Activated CD4-positive, alpha-beta T cell treated with anti-CD3 and anti-CD28 coated beads for 36 hours (primary cell): ENCODE measurements at places on chromosomes 12 and 14. TPM values are rescaled to one million over a fixed set of nuclear protein-coding genes. Genes with fewer than 3 reads are reported as not detected.
A peak's percentile ranks its signal among the peaks of the same experiment; 100 is the strongest.

DNA sequence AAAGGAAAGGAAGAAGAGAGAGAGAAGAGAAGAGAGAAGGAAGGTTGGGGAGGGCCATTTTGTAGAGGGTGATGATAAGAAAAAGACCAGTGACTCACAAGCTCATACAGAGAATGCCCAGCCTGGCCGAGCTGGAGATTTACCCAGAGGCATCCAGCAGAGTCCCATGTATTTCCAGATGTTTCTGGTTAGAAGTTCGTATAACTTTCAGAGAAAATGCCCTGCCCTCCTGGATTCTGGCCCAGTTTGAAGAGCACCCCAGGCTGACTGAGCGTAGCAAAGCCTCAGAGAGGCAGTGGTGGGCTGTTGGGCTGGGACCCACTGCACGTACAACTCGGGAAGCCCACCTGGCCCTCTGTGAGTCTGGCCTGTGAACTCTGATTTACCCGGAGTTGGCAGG, 221.8 kb downstream of the SLC41A2 start:
- DNase-seq = no peak
- peak overlapping the region; percentile 49 for H3K27ac ChIP-seq
- H3K36me3 ChIP-seq = no peaks in the 10 kb centered on the region
- peaks cover 67% of the 10 kb centered on the region for H3K4me1 ChIP-seq

DNA sequence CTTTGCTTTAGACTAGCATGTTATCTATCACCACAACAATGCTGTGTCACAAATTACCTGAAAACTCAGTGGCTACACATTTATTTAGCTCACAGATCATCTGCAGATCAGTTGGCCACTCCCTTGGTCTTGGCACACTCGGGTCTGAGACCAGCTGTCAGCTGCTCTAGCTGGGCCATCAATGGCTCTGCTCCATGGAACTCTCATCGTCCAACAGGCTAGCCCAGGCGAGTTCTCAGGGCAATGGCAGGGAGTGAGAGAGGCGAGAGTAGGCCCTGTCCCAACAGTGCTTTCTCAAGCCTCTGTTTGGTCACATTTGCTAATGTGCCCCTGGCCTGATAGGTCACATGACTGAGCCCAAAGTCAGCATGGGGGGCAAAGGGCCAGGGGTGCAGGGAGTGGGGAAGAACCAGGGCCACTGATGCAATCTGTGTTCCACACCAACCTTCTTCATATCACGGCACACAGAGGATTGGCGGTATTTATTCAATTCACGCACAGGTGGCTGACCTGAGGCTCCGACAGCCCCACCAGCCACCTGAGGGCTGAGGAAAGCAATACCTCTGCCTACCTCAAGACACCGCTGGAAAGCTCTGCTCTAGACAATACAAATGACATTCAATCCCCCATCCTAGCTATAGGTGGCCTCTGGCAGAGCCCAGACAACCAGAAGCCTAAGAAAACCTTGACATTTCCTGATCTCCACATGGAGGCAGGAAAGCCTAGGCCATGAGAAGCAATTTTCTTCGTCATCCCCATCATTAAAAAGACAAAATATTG, 82.5 kb downstream of the NT5DC3 start:
- H3K27ac ChIP-seq = no peak overlapping the region
- no peaks in the 10 kb centered on the region for H3K4me1 ChIP-seq
- peaks cover 3% of the 10 kb centered on the region for H3K36me3 ChIP-seq
- no peaks in the 10 kb centered on the region for H3K27me3 ChIP-seq

GRCh38 chr14:33964599-33965317, 13.9 kb upstream of the EGLN3 start:
- H3K4me3 ChIP-seq = no peak overlapping the region
- peaks cover 4% of the 10 kb centered on the region for H3K4me1 ChIP-seq
- H3K27ac ChIP-seq = no peak overlapping the region
- H3K27me3 ChIP-seq = peaks cover 4% of the 10 kb centered on the region
- H3K36me3 ChIP-seq = no peaks in the 10 kb centered on the region
- no peak for DNase-seq

- peaks cover 16% of the 10 kb centered on the region for H3K4me1 ChIP-seq
- H3K27ac ChIP-seq = no peak overlapping the region
- H3K36me3 ChIP-seq = no peaks in the 10 kb centered on the region
- peaks cover 9% of the 10 kb centered on the region for H3K27me3 ChIP-seq
- no peak overlapping the region for H3K4me3 ChIP-seq
These were observed 47.3 kb upstream of the GTF2A1 start for GRCh38 chr14:81268016-81268416.

GRCh38 chr12:122030424-122031035, 8.8 kb downstream of the BCL7A start:
- H3K27ac ChIP-seq = no peak overlapping the region
- H3K36me3 ChIP-seq = no peaks in the 10 kb centered on the region
- H3K27me3 ChIP-seq = no peaks in the 10 kb centered on the region
- H3K4me1 ChIP-seq = peaks cover 7% of the 10 kb centered on the region
- no peak overlapping the region for H3K4me3 ChIP-seq

GRCh38 chr12:6917491-6918231, 3.3 kb downstream of the ENO2 start:
- no peak for DNase-seq
- no peak overlapping the region for H3K27ac ChIP-seq
- H3K4me3 ChIP-seq = no peak overlapping the region
- peaks cover 51% of the 10 kb centered on the region for H3K36me3 ChIP-seq
- H3K4me1 ChIP-seq = peaks cover 37% of the 10 kb centered on the region

DNA sequence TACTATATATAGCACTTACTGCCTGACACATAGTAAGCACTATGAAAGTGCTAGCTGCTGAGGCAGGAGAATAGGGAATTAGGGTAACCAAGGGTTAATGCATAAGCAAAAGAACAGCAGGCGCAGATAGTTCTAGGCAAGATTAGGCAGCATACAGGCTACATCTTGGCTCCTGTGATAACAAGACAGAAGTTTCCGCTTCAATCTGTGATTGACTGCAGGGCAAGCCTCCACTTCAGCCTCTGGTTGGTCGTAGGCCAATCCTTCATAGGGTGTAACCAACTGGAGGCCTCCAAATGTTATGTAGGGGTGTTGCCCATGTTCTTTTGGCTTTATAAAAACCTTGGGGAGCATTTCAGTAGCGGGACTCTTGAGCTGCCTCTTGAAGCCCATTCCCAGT, 46.9 kb downstream of the KLHL28 start:
- H3K27ac ChIP-seq = no peak overlapping the region
- no peaks in the 10 kb centered on the region for H3K4me1 ChIP-seq
- peaks cover 25% of the 10 kb centered on the region for H3K27me3 ChIP-seq
- H3K4me3 ChIP-seq = no peak overlapping the region

DNA sequence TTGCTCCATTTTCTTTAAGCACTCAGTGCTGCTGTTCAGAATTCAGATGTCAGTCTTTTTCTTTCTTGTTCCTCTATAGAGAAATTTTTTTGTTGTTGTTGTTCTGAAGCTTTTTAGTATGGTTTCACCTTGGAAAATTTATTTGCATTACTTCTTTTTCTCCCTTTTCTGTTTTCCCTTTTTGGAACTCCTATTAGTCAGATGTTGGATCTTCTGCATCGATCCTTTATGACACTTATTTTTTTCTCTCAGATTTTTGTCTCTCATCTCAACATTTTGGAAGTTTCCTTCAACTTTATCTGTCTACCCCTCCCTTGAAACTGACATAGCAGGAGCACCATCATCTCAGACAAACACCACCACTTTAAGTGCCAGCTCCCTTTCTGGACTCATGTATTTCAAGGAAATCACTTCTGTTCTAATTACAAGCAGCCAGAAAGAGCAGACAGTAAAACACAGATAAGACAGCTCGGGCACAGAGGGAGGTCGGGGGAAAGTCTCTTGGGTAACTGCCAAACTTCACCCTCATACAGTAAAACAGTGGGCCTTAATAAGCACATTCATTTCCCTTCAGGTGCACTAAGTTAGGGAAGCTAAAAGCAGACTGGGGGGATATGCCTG, 222.7 kb upstream of the PLXNC1 start:
- no peaks in the 10 kb centered on the region for H3K36me3 ChIP-seq
- DNase-seq = no peak
- no peaks in the 10 kb centered on the region for H3K4me1 ChIP-seq

DNA sequence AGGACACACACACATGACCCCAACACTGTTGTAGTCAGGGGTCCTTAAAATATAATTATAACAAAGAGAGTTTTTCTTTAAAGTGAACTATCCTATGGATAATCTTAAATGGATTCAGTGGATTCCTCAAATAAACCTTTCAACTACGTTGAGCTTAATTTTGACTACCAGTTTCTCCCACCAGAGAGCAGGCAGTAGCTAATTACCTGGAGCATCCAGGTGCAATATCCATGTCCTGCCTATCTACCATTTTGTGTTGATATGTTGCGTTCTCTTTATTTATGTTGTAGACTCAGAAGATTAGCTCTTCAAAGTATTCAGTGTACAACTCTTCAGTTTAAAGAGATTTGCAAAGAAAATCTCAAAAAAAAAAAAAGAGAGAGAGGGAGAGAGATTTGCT, 127.2 kb upstream of the GZMB start:
- no peak overlapping the region for H3K4me3 ChIP-seq
- H3K4me1 ChIP-seq = no peaks in the 10 kb centered on the region
- H3K27ac ChIP-seq = no peak overlapping the region
- peaks cover 17% of the 10 kb centered on the region for H3K27me3 ChIP-seq
- H3K36me3 ChIP-seq = no peaks in the 10 kb centered on the region

- H3K36me3 ChIP-seq = peaks cover 8% of the 10 kb centered on the region
- no peaks in the 10 kb centered on the region for H3K27me3 ChIP-seq
- H3K4me3 ChIP-seq = no peak overlapping the region
- peaks cover 4% of the 10 kb centered on the region for H3K4me1 ChIP-seq
- H3K27ac ChIP-seq = no peak overlapping the region
- no peak for DNase-seq
These were observed 127.6 kb downstream of the ANO6 start for GRCh38 chr12:45343269-45344051.

DNA sequence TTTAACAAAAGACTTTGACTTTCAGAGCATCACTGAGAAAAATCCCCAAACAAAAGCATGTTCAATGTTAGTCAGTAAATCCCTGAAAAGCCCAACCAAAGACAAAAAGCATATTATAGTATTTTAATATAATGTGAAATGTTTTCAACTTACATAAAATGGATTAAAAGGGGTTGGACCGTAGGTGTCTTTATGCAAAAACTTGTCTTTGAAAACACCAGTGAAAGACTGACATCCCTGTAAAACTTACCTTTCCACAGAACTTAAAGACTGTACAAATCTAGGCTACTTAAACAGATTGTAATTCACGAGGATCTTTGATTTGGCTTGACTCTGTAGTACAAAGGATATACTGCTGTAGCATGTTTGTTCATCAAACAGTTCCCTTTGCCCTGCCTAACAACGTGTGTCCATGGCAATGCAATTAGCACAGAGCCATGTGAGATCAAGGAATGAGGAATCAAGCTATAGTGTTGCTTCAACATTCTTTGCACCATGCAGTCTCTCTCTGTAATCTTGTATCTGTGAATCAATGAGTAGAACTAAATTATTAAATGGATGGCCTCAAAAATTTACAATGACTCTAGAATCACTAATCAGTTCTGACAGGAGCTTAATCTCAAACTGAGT, 138.5 kb upstream of the SYT1 start:
- H3K27me3 ChIP-seq = no peaks in the 10 kb centered on the region
- H3K27ac ChIP-seq = no peak overlapping the region
- no peak for DNase-seq
- H3K36me3 ChIP-seq = no peaks in the 10 kb centered on the region
- no peak overlapping the region for H3K4me3 ChIP-seq

DNA sequence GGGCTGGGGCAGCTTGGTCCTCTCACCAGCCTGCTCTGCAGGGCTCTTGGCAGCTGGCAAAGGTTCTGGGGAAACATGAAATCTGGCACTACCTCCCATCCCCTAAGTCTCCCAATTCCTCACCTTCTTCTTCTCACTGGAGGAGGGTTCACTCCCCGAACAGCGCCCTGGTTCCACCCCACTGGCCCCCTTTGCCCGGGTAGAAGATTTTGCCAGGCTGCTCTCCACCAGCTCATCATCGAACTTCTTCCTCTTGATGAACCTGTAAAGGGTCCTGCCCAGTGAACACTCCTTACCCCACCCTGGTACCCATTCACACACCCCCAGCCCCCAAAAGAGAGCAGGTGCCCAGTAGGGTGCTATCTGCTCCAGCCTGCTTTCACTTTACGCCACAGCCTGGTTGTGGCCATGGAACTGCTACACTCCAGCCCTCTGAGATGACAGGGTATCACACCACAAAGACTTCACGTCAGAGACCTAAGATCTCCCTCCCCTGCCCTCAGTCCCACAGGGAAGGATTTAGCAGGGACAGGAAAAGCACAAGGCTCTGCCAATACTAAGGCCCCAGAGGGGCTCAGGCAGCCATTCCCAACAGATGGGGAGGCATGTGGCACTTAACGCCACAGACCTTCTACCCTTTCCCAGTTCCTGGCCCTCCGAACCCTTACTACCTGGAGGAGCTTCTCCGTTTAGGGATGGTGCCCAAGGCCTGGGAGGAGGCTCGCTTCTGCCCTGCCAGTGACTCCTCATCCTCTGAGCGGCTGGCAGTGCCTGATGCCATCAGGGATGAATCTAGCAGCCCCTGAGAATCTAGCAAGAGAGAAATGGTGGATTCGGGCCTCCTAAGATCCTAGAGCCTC, 2.3 kb downstream of the MCRS1 start:
- DNase-seq = no peak
- H3K27me3 ChIP-seq = no peaks in the 10 kb centered on the region
- no peak overlapping the region for H3K4me3 ChIP-seq
- no peak overlapping the region for H3K27ac ChIP-seq

GRCh38 chr12:89464974-89465592, 59.5 kb downstream of the GALNT4 start:
- H3K27ac ChIP-seq = no peak overlapping the region
- peaks cover 8% of the 10 kb centered on the region for H3K36me3 ChIP-seq
- no peak overlapping the region for H3K4me3 ChIP-seq
- H3K27me3 ChIP-seq = no peaks in the 10 kb centered on the region
- no peak for DNase-seq
- peaks cover 43% of the 10 kb centered on the region for H3K4me1 ChIP-seq

DNA sequence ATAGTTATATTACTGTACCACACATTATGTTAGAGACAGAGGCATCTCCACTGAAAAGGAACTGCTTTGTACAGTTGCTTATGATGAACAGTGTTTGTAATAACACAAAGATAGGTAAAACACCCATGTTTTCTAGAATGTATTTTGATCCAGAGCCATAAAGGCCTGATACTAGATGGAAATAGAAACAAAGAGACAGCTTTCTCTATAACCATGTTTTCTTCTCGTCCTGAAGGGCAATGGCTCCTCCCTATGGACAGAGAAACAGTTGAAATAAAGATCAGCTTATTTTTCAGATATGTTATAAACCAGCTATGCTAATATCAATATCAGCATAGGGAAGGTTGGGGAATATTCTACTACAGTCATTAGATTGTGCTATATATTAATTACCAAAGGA, 109.2 kb downstream of the ATXN7L3B start:
- H3K4me3 ChIP-seq = no peak overlapping the region
- no peaks in the 10 kb centered on the region for H3K36me3 ChIP-seq
- no peak overlapping the region for H3K27ac ChIP-seq
- no peaks in the 10 kb centered on the region for H3K4me1 ChIP-seq

TMEM63C gene
- 1.4 TPM for total RNA-seq

RNU4-1 gene
- 1,150 TPM for total RNA-seq

OR4E2 gene
- total RNA-seq = not detected

GMPR2 gene
- total RNA-seq = 56.7 TPM

TOMM20L gene
- total RNA-seq = not detected

COX8C gene
- total RNA-seq = not detected

DIO3 gene
- total RNA-seq = not detected

GPR132 gene
- 35.4 TPM for total RNA-seq
